ENCODE measurements at places on chromosomes 16 and 17.

- no peak for DNase-seq
Measured at GRCh38 chr17:4590981-4591453, 6.7 kb downstream of the SMTNL2 start.

- no peak for DNase-seq
Measured at GRCh38 chr16:50301626-50302471, 35.5 kb downstream of the ADCY7 start.

- DNase-seq, result no peak
Measured at GRCh38 chr17:32962320-32962711, 29.3 kb upstream of the SPACA3 start.

GRCh38 chr16:25679511-25679910 lies 12.2 kb upstream of the HS3ST4 start:
- DNase-seq, result no peak

DNA sequence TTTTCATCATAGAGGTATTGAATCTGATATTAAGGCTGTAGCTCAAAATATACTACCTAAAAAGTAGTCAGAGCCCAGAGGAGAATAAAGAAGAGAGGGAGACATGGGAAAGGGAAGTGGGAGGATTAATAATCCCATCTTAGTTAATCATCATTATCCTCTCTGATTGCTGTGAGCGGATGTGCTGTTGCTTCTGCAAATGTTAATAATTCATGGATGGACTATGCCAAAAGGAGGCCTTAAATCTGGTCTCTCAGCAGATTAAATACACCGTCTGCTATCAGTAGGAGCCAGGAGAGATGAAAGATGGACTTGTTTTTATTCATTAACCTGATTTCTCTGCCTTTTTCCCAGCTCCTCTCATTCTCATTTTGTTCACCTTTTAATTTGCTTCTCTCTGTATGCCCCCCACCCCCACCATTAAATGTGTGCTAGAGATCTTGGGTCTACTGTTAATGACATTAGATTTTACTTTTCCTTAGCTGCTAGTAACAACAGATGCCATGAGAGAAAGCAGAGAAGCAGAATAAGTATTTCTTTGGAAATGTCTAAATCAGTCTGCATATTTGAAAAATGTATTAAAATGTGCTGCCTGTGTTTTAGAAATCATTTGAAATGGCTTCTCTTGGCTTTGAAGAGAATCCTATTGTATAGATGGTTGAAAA lies 44.2 kb downstream of the NUP93 start:
- no peak for DNase-seq

DNA sequence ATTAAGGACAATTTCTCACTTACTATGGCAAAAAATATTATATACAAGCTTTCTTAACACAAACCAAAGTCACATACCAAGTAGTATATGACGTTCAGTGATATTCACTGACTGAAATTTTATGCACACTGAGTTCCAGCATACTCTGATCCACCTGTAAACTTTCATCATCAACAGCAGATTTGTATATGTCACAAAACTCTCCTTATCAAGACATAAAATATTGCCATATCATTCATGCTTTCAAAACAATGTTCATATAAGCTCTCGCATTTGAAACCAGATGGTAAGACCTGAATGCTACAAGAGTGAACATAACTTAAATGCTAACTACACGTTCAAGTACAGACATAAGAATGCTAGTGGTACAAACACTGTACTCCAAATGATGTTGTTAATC lies 46.7 kb downstream of the GNA13 start:
- no peak for DNase-seq

GRCh38 chr17:36498155-36498554 lies 11.7 kb downstream of the ZNHIT3 start:
- DNase-seq, result no peak

DNA sequence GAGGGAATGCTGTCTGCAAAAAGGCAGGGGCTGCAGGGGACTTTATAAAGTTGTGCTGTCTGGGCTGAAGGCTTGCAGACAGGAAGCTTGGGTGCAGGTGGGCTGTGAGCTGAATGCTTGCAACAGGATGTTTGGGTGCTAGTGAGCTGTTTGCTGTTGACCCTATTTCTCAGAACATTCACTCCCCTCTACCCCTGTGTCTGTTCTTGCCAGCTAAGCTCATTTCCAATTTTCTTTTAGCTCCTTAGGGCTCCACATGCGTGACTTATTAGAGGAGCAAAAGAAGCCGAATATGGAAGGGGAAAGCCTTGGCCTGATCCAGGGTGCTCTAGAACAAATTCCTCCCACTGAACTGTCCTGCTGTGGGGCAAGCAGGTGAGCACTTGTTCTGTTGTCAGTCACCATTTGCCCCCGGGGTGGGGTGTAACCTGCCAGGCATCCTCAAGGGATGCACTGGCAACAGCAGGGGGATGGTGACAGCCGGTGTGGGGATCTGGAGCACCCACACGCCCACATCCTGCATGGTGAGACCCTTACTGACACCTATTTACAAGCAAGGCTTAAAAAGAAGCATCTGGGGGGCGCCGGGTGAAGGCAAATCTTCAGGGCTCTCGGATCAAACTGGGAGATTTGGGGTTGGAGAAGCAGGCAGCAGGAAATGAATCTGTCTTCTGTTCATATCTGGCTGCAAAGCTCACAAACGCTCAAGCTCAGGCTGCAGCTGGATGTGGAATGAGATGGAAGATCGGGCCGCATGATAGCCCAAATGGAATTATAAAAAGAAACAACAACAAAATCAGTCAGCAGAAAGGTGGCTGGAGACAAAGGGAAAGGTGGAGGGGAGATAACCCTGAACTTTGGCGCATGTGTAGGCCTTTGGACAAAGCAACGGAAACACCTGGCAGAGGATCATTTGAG lies 21.1 kb upstream of the NUP93 start:
- DNase-seq, result no peak

- no peak for DNase-seq
Measured at GRCh38 chr17:39177256-39177655, 11.3 kb upstream of the ARL5C start.

Measured in epithelial cell of prostate (primary cell).